ENCODE measurements at places on chromosomes 13 and 19.

DNA sequence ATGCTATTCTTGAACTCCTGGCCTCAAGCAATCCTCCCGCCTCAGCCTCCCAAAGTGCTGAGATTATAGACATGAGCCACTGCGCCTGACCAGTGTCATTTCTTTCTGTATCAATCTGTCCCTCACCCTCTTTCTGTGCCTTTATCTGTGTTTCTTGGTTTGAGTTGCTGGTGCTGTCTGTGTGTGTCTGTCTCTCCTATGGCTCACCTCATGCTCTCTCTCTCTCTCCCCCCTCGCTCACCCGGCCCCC lies 9.9 kb downstream of the IRF2BP1 start:
- DNase-seq: no peak

GRCh38 chr13:45301263-45301662 lies 39.7 kb downstream of the TPT1 start:
- no peak for DNase-seq

GRCh38 chr13:33033051-33033812 lies 17.0 kb downstream of the KL start:
- DNase-seq: no peak

DNA sequence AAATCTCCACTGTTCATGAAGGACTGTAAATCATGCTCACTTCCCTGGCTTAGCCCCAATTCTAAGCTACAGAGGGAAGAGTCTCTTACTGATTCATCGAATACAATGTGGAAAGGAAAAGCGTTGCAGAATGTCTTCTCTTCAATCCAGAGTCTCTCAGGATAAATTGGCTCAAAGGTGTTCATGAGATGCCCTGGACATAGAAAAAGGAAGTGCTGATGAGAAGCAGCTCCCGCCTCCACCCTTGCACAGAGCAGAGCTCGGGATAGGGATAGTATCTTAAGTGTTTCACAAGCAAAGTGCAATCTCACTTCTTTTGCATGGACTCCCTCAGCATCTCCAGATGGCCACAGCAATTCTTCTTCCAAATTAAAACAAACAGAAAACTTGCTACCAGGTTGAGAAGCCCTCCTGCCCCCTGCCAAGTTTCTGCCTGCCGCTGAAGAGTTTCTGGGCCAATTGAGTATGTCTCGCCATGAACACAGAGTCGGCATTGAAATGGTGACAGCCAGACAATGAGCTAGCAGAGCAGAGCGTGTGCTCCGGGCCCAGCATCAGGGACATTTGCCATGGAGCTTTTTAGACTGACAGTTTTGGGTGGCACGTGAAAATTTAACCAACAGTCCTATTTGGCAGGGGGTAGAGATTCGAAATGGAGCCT lies 85.7 kb downstream of the C13orf42 start:
- DNase-seq: no peak

DNA sequence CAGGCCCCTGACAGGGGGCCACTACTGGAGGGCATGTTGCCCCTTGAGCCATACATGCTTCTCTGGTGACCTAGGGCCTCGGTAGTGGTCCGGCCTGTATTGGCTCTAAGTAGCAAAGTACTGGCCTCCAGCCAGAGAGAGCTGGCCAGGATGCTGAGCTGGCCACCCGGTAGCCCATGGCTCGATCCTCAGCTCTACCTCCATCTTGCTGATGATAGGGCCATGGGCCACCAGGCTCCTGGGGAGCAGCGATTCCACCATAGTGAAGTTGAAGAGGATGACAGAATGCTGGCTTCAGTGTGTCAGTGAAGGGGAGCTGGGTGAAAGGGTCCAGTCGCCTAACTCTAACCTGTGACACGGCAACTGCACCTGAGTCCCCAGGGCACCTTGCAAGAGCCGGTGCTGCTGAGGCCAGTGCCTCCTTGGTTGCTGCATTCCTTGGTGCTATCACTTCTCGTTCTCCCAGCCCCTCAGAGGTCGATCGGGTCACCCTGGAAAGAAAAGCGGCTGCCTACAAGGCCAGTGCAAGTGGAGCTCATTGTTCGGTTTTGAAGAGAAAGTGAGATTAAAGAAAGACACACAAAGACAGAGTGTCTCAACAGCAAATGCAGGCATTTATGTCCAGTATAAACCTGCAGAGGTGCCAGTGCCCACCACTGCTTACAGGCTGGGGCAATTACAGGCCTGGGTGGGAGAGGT lies 5.0 kb downstream of the FPR3 start:
- DNase-seq: no peak

- no peak for DNase-seq
Observed at GRCh38 chr19:14081797-14082674, 3.5 kb downstream of the C19orf67 start.

DNA sequence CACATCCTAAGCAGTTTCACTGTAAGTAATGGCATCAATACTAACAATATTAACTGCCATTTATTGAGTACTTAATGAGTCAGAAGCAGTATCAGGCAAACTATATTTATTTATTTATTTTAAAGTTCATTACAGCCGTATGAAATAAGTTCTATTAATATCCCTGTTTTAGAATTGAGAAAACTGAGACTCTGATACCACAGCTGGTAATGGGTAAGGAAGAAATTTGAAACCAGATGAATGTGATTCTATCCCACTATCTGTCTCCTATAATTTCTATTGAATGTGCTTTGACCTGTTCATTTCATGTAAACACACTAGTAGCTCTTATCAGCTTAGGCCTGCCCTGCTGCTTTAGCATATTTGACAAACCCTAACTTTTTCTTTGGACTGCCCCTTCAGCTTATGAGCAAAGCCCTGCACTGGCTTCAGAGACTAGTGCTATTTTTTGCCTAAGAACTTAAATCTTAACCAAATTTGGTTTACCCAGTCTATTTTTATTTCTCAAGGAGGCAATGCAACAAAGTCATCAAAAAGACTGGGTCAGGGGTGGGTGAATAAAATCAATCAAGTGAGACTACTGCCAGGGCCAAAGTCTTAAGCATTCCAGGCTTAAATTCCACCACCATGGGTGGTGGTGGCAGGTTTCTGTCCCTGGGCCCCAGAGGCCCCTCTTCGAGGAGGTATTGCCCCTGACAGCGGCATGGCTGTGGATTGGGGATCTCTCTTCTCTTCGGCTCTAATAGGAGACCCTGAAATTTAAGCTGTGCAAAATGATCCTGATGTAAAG lies 143.4 kb downstream of the DLEU7 start:
- DNase-seq: no peak

DNA sequence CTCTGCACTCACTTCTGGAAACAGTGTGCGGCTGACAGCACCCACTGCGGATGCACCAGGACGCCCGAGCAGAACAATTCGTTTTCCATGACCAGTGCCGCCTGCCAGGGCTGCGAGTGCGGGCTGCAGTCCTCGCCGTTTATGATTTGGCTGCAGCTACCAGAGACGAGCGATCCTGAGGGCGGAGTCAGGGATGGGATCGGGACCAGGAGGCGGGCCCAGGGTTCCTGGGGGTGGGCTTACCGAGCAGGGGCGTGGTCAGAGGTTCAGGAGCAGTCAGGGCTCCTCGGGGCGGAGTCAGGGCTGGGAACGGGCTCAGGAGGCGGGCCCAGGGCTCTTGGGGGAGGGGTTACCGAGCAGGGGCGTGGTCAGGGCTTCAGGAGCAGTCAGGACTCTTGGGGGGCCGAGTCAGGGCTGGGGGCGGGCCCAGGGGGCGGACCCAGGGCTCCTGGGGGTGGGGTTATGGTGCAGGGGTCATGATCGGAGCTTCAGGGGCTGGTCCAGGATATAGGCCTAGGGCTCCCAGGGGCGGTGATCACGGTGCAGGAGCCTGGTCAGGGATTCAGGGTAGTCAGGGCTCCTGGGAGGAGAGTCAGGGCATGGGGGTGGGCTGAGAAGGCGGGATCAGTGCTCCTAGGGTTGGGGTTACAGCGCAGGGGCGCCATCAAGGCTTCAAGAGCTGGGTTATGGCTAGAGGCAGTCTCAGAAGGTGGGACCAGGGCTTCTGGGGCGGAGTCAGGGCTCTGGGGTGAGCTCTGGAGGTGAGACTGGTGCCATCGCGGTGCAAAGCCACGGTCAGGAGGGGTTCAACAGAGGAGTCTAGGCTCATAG lies 1.7 kb downstream of the KLK4 start:
- peak; percentile 62 for DNase-seq

DNA sequence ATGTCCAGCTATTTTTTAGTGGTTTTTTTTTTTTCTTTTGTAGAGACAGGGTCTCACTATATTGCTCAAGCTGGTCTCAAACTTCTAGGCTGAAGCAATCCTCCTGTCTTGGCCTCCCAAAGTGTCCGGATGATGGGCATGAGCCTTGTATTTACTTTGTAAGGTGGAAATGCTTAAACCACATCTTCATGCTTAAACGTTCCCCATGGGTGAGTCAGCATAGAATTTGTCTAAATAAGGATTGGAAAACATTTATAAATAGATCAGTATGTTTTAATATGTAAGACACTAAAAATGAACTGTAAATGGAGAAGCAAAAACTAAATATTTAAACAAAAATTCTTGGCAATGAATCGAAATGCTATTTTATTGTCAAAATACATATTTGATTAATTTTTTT lies 698.0 kb downstream of the PCDH9 start:
- no peak for DNase-seq

GRCh38 chr19:46860846-46861690 lies at the start of gene ARHGAP35:
Gene ARHGAP35, plus strand, starts transcription at chr19:46860997. Its CDS starts 57,679 bp downstream, at chr19:46918676.
- no peak for DNase-seq

DNA sequence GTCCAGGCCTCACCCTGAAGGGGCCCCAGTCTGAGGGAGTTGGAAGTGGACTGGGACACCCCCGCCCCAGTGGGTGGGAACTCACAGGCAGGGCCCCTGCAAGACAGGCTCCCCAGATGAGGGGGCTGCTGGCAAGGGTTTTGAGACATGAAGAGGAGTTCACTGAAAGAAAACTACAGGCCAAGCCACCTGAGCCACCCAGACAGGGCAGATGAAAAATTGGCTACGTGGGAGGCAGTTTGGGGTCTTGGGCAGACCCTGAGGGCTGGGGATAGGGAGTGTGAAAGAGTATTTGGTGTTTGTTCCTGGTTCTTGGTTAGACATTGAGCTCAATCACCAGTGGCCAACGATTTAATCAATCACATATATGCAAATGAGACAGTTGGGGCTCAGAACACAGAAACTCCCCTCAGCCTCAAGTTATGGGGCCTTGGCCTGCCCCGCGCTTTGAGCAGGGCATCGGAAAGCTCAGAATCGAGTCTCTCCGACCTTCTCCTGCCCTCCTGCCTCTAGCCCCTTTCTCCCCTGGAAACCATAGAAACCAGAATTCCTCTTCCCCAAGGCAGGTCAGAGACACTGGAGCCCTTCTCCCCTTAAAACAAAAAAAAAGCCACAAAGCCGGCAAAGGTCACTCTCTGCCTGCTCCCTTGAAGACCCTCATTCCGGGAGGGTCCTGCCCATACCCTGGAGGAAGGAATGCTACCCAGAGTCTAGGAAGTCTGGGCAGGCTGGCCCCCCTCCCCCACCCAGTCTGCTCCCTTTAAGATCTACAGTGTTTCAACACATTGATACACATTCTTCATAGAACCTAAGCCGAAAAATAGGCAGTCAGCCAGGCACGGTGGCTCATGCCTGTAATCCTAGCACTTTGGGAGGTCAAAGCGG lies 1.3 kb upstream of the ISYNA1 start:
- DNase-seq: no peak

DNA sequence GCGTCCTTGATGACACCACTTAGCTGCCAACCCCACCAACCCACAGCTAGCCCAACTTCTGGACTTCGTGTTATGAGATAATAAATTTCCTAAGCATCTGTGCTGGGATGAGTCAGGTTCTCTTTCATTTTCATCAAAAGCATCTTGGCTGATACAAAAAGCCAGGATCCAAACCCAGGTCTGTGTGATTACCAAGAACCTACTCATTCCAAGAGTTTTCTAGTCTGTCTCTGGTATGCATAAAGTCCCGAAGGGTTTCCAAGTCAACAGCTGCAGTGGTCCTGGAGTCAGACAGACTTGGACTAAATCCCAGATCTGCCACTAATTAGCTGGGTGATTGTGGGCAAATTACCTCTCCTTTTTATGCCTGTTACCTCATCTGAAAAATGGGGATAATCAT lies 55.5 kb upstream of the SERP2 start:
- no peak for DNase-seq

- no peak for DNase-seq
Observed at GRCh38 chr19:55809381-55810058, 22.3 kb downstream of the NLRP11 start.

GRCh38 chr19:38932425-38933179 lies 1.9 kb downstream of the MRPS12 start:
- DNase-seq: no peak

DNA sequence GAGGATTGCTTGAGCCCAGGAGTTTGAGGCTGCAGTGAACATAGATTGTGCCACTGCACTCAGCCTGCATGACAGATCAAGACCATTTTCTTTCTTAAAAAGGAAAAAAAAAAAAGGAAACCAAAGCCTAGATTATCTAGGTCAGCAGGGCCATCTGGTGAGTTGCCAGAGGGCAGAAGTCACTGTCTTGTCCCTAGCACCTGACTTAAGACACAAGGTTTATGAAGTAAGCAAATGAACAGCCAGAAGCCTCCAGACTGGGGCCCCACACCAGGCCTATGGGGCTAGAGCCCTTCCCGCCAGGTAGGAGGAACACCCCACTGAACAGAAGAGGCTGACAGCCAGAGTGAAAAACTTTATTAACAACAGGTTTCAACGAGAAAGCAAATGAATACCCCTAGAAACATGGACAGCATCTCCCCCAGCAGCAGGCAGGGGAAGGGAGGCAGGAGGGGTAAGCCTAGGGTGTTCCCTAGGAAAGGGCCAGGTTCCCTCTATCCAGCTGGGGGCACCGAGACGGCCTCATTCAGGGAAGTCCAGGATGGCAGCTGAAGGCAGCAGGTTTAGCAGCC lies 1.2 kb downstream of the WDR83 start:
- DNase-seq: no peak

DNA sequence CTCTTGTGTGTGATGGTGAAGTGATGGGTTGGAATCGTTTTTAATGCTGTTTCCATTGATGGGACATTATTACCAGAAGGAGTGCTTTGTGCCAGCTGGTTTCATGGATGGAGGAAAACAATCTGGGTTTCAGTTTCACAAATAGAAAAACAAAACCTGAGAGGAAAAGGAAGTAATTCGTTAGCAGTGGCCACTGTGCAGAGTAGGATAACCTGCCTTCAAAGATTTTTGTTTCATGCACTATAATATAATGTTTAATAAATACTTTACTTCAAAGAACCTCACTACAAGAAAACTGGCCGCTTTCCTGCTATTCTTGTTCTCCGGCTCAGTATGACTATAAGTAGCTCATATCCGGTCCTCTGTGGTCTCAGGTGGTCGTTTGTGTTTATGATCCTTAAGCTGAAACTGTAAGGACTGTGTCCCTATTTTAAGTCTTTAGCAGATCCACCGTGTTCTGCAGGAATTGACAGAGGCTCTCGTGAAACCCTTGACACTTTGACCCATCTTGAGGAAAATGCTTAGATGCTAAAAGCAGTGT lies 104.7 kb downstream of the GGACT start:
- no peak for DNase-seq

GRCh38 chr19:54644056-54644455 lies 13.8 kb downstream of the LILRB1 start:
- no peak for DNase-seq

GRCh38 chr19:5487222-5487621 lies 32.0 kb downstream of the ZNRF4 start:
- DNase-seq: no peak

Data from mesothelial cell of epicardium (in vitro differentiated cells).